ENCODE measurements at places on chromosomes 4 and X. TPM values are rescaled to one million over a fixed set of nuclear protein-coding genes. Genes with fewer than 3 reads are reported as not detected.

Gene SLC34A2
- total RNA-seq, result 0.24 TPM

GRCh38 chrX:154430916-154431315 lies 2.4 kb downstream of the ATP6AP1 start:
- H3K4me1 ChIP-seq, result peaks cover 5% of the 10 kb centered on the region
- H3K27me3 ChIP-seq, result no peaks in the 10 kb centered on the region
- H3K36me3 ChIP-seq, result peaks cover 8% of the 10 kb centered on the region
- no peak overlapping the region for H3K4me3 ChIP-seq
- H3K27ac ChIP-seq, result no peak overlapping the region

DNA sequence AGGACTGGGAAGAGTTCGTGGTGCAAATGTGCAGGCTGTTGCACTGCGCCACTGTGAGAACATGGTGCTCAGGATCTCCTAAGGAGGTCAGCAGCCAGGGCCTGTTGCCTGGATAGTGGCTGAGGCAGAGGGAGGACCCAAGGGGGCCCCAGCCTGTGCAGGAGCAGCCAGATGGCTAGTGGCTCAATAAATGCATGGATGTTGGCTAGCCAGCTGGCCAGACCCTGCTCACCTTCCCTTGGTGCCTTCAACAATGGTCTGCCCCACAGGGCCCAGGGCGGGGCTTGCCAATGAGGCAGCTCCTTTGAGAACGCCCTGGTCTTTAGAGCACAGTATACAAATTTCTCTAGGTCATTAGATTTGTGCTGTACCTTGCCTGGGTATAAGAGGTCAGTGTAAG lies 67.4 kb downstream of the TNIP2 start:
- no peaks in the 10 kb centered on the region for H3K4me1 ChIP-seq
- H3K27me3 ChIP-seq, result no peaks in the 10 kb centered on the region
- H3K36me3 ChIP-seq, result peaks cover 60% of the 10 kb centered on the region
- no peak overlapping the region for H3K4me3 ChIP-seq

DNA sequence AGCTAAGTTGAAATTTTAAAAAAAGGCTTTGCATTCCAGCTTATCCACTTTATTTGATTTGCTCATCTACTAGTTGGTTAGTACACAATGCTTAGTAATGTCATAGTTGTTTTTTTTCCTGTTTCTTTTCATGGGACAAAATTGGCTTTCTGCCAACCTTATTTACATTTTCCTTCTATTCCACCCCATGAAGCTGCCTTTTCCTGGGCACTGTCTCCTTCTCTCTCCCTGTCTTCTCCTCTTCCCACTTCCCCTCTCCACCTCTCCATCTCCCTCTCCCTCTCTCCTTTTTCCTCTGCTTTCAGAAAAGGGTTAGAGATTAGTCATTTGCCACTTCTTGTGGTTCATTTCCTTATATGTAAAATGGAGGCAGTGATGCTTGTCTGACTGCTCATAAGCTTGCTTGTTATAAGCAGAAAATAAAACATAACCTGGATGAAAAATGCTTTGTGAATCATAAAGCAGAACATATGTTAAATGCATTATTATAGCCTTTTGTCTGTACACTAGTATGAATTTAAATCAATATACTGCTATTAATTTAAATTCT lies 181.9 kb downstream of the CEP135 start:
- H3K27ac ChIP-seq, result no peak overlapping the region
- no peak overlapping the region for H3K4me3 ChIP-seq
- H3K27me3 ChIP-seq, result no peaks in the 10 kb centered on the region
- peaks cover 5% of the 10 kb centered on the region for H3K4me1 ChIP-seq

- H3K4me3 ChIP-seq, result no peak overlapping the region
- H3K27me3 ChIP-seq, result no peaks in the 10 kb centered on the region
- H3K36me3 ChIP-seq, result no peaks in the 10 kb centered on the region
- H3K27ac ChIP-seq, result no peak overlapping the region
Measured at GRCh38 chrX:45830343-45830742, 629.7 kb upstream of the DIPK2B start.

Data from A673 (cell line).